ENCODE measurements at places on chromosomes 7 and 10. TPM values are rescaled to one million over a fixed set of nuclear protein-coding genes. Genes with fewer than 3 reads are reported as not detected.

The TSPAN15 gene
- total RNA-seq: 14.7 TPM

The TBC1D12 gene
- 8.0 TPM for total RNA-seq

The FGL2 gene
- total RNA-seq: not detected

DNA sequence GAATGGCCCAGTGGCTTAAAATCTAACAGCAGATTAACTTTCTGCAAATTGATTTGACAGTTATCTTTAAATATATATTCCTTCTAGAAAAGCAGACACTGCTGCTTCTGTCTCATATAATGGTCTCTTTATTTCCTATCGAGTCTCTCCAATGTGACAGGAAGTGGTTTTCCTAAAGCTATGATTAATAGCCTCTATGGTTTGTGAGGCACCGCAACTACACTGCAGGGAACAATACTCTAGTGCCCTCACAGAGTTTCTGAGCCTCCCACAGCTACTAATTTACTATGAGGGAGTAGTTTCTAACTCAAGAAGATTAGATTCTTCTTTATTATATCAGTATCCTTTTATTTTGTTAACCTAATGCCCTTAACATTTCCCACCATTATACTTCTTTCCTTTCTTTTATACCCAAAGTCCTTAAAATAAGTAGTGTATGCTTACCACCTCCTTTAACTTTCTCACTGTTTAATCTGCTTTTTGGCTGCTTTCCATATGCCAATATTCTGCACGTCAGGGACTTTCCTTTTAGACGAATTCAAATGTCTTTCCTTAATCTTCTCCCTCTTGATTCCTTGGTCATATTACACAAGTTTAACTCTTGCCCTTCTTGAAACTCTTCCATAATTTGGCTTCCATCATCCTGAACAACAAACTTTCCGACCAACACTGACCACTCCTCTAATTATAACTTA lies 23.8 kb upstream of the AHR start:
- no peaks in the 10 kb centered on the region for H3K4me1 ChIP-seq
- no peak overlapping the region for H3K4me3 ChIP-seq

- peaks cover 6% of the 10 kb centered on the region for H3K27me3 ChIP-seq
- no peaks in the 10 kb centered on the region for H3K36me3 ChIP-seq
- H3K27ac ChIP-seq: no peak overlapping the region
- H3K4me1 ChIP-seq: peaks cover 8% of the 10 kb centered on the region
- no peak overlapping the region for H3K4me3 ChIP-seq
- DNase-seq: no peak
Observed at GRCh38 chr7:36567699-36568451, 156.4 kb downstream of the AOAH start.

DNA sequence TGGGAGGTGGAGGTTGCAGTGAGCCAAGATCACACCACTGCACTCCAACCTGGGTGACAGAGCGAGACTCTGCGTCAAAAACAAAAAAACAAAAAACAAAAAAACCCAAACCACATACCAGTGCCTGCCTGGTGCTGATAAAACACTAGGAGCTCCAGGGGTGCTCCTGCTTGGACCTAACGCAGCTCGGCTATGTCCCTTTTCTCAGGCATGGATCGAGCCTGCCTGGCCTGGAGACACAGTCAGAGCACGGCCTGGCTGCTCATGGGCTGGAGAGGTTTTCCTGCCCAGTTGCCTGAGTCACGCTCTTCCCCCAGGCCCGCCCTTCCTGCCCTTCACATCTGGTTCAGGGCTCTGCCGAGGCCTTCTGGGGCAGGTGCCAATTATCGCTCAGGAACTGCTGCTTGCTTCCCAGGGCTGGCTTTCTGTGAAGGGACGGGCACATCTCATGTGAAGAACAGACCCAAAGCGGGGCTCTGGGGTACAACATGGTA lies 12.6 kb upstream of the NPFFR1 start:
- no peaks in the 10 kb centered on the region for H3K36me3 ChIP-seq
- peaks cover 8% of the 10 kb centered on the region for H3K27me3 ChIP-seq
- DNase-seq: no peak
- peaks cover 3% of the 10 kb centered on the region for H3K4me1 ChIP-seq
- H3K4me3 ChIP-seq: no peak overlapping the region
- no peak overlapping the region for H3K27ac ChIP-seq

- peak overlapping the region; percentile 67 for H3K27ac ChIP-seq
- peaks cover 2% of the 10 kb centered on the region for H3K4me1 ChIP-seq
- no peak for DNase-seq
- H3K36me3 ChIP-seq: peaks cover 1% of the 10 kb centered on the region
Observed at GRCh38 chr10:133334503-133335245, 2.0 kb downstream of the CALY start.

DNA sequence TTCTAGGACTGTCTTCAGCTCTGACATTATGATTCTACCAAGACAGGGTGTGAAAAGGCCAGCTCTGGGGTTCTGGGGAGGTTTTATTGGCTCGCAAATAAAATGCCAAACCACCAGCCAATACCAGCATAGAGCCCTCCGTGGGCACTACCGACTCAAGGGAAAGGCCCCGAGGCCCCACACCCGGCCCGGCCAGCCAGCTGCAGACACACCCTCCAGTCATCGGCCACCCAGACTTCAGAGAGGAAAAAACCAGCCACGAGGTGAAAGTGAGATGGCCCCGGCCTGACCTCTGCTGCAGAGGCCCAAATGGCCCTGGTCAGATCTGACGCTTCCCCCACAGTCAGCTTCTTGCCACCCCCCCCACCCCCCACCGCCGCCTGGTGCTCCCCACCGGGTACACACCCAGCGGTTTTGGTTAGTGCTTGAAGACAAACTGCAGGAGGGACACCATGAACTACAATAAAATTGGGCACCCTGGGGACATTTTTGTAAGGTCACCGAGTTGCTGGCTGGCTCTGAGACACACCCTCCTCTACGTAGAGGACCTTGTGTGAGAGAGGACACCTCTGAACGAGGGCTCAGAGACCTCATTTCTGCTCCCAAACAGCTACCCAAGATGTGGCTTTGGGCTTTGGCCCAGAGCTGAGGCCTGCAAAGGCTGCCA lies 79.9 kb downstream of the PRKAG2 start:
- no peak overlapping the region for H3K4me3 ChIP-seq
- H3K27me3 ChIP-seq: peaks cover 16% of the 10 kb centered on the region
- H3K36me3 ChIP-seq: no peaks in the 10 kb centered on the region
- H3K27ac ChIP-seq: peak overlapping the region; percentile 15
- peaks cover 10% of the 10 kb centered on the region for H3K4me1 ChIP-seq

DNA sequence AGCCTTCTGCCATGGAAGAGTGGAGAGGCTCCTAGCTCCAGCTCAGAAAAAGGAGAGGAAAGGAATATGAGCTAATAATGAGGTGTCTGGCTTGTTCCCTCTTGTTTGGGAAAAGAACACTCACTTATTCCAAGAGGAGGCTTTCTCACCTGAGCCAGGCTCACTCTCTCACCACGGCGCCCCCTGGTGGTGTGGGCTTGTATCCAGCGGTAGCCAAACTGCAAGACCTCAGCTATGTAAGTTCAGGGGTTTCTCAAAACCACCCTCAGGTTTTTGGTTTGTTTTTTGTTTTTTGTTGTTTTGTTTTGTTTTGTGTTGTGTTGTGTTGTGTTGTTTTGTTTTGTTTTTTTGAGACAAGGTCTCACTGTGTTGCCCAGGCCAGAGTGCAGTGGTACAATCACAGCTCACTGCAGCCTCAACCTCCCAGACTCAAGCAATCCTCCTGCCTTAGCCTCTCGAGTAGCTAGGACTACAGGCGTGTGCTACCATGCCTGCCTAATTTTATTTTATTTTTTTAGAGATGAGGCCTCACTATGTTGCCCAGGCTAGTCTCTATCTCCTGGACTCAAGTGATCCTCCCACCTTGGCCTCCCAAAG lies 124.0 kb downstream of the TMEM130 start:
- H3K27ac ChIP-seq: no peak overlapping the region
- H3K4me3 ChIP-seq: no peak overlapping the region
- DNase-seq: peak; percentile 84
- H3K4me1 ChIP-seq: no peaks in the 10 kb centered on the region

DNA sequence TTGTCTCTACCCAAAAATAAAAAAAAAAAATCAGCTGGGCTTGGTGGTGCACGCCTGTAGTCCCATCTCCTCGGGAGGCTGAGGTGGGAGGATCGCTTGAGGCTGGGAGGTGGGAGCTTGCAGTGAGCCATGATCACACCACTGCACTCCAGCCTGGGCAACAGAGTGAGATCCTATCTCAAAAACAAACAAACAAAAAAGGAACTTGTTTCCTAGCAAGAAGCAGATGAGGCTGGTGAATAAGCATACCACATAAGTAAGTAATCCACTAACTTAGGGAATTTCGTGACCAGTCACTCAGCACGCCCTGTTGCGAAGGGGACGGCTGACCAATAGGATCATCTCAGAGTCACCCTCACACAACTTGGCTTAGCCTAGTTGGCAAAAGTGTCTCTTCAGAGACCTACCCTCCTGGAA lies 64.6 kb downstream of the CUX1 start:
- peak overlapping the region; percentile 95 for H3K27ac ChIP-seq
- no peak for DNase-seq
- no peaks in the 10 kb centered on the region for H3K27me3 ChIP-seq

GRCh38 chr7:139720705-139721231 lies 57.0 kb downstream of the HIPK2 start:
- H3K27me3 ChIP-seq: no peaks in the 10 kb centered on the region
- no peak overlapping the region for H3K27ac ChIP-seq
- no peak overlapping the region for H3K4me3 ChIP-seq

Data from progenitor cell of endocrine pancreas (in vitro differentiated cells).